ENCODE measurements at places on chromosomes 12 and 14.

DNA sequence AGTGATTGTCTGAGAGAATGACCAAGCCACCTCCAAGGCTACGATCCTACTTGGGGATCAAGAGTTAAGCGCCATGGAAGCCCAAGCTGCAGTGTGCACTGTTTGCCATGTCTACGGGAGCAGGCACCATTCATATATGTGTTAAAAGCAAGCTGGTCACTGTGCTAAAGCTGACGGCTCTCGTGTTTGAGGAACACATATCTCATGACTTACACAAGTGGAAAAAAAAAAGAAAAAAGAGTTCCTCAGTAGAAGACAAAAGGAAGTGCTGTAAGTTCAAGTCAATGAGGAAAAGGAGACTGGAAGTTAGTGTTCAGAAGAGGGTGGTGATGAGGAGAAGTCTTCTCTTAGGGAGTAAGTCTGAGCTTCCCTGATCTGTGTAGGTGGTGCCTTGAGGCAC, 4.9 kb upstream of the PTCSC3 start:
- no peak for DNase-seq

DNA sequence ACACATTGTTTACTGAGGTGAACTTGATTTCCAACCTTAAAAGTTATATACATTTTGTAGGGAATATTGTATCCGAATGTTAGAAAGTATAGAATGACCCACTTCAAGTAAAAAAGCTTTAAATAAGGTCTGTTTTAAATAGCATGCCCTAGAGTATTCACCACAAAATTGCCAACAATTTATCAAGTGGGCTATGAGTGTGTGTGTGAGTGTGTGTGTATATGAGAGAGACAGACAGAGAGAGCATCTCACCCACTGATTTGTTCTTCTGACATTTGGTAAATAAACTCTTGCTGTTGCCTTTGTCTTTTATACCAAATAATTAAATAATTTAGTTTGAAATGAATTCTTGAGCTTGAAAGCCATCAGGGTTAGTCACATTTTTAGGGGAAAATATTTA, 29.8 kb upstream of the RAP1B start:
- DNase-seq = no peak

- DNase-seq = peak; percentile 77
Observed at GRCh38 chr12:57240066-57240921, 10.7 kb downstream of the STAC3 start.

GRCh38 chr14:32370714-32371113, 41.6 kb downstream of the AKAP6 start:
- DNase-seq = no peak

GRCh38 chr12:48937170-48937569, 11.9 kb upstream of the FKBP11 start:
- DNase-seq = no peak

GRCh38 chr14:74469548-74470518, 23.3 kb downstream of the NPC2 start:
- DNase-seq = no peak

- no peak for DNase-seq
Observed at GRCh38 chr14:70804556-70805162, 4.7 kb downstream of the MAP3K9 start.

GRCh38 chr14:65237941-65238340, 135.6 kb upstream of the MAX start:
- DNase-seq = no peak

- no peak for DNase-seq
Observed at GRCh38 chr12:131693149-131693548, 17.7 kb upstream of the SFSWAP start.

- DNase-seq = no peak
Observed at GRCh38 chr12:122086641-122087285, 8.2 kb downstream of the MLXIP start.

DNA sequence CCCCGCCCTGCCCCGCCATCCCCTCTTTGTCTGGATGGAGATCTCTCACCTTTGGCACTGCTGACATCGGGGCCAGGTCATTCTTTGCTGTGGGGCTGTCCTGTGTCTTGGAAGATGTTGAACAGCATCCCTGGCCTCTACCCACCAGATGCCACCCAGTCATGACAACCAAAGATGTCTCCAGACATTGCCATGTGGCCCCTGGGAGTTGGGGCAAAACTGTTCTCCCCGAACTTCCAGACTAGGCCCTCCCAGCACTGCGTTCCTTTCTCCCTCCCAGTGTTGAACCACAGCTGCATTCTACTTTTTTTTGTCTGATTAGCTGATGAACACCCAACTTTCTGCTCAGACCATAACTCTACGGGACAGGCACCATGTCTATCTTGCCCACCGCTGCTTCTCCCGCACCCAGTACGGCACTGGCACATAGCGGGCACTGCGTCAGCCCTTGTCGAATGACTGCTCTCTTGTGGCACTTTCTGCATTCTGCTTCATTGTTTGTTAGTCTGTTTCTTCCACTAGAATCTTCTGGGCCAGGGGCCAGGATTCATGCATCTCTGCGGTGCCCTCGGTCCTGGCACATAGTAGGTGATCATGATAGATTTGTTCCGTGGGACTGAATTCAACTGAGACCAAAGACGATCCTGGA, 13.1 kb upstream of the MYL2 start:
- no peak for DNase-seq

GRCh38 chr12:108457734-108458361, 57.2 kb upstream of the FICD start:
- DNase-seq = no peak

- DNase-seq = no peak
Observed at GRCh38 chr14:93331728-93332396, 974 bp downstream of the BTBD7 start.

DNA sequence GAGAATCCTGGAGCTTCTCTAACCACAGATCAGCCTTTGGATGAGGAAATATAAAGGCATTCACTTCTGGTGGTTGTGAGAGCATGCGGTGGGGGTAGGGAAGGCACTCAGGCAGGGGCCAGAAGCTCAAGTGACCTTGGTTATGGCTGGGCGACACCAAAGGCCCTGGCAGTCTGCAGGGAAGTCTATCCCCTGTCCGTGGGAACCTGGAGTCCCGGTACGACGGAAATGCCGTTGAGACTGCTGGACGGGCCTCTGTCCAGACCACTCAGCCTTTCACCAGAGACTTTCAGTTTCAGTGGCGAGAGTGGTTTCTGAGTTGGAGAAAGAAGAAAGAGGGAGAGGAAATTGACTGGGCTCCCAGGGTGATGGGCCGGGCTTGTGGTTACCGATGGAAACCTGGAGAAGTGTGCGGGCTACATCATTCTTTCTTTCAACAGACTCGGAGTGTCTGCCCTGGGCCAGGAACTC, 20.9 kb downstream of the ISCA2 start:
- DNase-seq = no peak

- DNase-seq = no peak
Observed at GRCh38 chr12:50825372-50825838, 17.3 kb upstream of the TMPRSS12 start.
